Cortex of kidney (tissue), 1 donor: ENCODE measurements at places on chromosomes 1 and 21.

- DNase-seq: no peak
Measured at GRCh38 chr1:231761747-231762541, 135.4 kb downstream of the DISC1 start.

DNA sequence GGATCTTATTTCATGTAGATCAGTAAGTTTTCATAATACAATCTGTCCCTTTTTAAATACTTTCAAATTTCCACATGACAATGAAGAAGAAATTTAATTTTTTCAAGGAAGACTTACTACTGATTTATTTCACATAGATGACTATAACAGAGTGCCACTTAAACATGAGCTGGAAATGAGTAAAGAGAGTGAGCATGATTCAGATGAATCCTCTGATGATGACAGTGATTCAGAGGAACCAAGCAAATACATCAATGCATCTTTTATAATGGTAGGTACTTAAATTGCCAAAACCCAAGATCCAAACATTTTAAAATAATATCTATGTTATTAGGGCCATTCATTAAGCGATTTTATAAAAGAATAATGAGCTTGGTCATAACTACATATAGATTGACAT is 110.4 kb downstream of the PTPRC start:
- no peak for DNase-seq

GRCh38 chr1:93604411-93604810 is 77.2 kb downstream of the BCAR3 start:
- DNase-seq: no peak

DNA sequence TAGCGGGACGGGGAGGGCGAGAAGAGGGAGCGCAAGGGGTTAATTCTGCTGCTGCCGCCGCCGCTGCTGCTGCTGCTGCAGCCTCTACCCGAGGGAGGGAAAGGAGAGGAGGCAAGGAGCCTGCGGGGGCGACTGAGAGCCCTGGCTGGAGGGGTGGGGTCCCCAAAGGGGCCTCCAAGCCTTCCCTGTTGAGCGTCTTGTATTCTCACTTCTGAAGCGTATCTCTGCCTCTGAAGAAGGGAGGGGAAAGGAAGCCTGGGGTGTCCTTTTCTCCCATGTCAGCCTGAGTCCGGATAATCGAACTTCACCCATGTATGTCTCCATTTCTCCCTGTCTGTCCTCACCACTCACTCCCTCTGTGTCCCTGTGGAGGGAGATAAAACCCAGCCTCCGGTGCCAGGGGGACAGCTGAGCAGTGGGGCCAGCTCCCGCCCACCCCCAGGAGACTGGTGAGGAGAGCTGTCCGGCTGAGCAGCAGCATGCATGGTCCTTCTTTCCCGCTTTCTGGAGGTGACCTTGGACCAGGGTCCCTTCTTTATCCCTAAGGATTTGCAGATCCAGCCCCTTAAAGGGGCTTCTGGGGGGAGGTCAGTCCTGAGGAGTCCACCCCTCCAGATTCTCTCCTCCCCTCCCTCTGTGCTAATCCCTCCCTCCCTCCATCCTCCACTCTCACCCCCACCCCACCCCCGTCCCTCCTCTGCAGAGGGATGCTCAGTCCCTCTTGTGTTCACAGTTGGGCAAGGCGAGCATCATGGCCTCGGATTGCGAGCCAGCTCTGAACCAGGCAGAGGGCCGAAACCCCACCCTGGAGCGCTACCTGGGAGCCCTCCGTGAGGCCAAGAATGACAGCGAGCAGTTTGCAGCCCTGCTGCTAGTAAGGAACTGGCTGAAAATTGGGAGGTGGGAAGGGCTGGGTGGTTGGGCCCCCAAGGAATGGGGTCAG is 1.0 kb downstream of the NCDN start:
- DNase-seq: no peak

DNA sequence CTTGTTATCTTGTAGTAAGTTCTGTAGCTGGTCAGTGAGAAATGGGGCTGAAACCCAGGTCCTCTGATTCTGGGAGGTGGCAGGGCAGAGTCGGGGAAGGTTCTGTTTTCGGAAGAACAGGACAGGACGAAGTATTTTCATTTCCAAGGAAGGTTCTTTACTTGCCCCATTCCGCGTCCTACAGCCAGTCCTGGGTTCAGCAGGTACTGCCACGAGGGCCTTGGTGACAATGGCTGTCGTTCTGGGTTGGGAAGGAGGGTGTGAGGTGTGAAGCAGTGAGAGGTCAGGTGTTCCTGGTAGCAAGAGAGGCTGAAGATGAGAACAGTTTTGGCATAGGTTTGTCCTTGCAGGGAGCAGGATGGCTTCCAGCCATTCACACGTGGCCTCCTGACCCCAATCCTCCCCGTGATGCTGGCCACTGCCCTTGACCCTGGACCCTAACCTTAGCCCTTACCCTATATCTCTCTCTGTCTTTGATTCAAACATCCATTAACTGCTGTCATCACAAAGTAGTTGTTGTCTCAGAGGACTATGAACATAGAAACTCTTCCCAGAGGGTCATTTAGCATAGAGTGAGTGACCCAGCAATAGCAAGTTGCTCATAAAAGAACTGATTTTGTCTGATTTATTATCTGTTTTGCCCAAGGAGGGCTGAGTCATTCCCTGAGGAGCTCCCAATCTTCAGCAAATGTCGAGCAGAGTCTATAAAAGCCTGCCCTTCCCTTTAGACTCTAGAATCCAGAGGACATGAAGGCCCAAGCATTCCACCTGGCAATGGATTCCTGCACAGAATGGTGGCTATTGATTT is 25.0 kb downstream of the VASH2 start:
- no peak for DNase-seq

- DNase-seq: no peak
Measured at GRCh38 chr1:220921971-220922635, 42.9 kb downstream of the HLX start.

GRCh38 chr1:151187205-151187604 is 2.8 kb downstream of the VPS72 start:
- no peak for DNase-seq

DNA sequence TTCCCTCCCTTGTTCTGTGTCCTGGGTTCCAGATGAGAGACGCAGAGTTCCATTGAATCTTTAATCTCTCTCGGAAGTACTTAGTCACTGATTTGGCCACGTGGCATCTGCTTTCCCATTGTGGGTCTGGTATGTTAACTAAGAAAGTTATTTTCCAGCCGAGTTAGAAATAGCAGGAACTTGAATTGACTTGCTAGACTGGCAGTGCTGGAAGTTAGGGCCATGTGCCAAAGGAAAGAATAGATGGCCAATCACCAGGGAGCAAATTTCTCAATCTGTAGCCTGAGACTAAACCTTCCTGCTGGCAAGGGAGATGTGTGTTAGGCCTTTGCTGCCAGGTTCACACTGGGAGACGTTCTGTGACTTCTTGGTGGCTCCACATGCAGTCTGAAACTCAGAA is 24.2 kb upstream of the SLFNL1 start:
- no peak for DNase-seq

DNA sequence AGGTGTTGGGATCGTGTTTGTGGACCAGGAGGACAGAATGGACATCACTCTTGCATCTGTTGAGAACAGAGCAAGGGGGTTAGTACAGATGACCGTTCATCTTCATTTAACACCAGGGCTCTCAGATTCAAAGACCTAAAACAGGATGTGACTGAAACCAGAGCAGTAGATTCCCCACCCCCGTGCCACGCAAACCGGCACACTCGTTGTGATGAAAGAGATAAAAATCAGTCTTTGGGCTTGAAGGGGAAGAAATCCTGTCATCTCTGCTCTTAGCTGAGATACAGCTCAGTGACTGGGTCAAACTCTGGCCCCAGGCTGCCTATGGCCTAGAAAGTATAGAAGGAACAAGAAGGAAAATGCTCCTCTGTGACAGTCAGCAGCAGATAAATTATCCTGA is 146.2 kb upstream of the KRTAP19-8 start:
- no peak for DNase-seq

- no peak for DNase-seq
Measured at GRCh38 chr1:52906135-52906603, 15.4 kb downstream of the ECHDC2 start.

DNA sequence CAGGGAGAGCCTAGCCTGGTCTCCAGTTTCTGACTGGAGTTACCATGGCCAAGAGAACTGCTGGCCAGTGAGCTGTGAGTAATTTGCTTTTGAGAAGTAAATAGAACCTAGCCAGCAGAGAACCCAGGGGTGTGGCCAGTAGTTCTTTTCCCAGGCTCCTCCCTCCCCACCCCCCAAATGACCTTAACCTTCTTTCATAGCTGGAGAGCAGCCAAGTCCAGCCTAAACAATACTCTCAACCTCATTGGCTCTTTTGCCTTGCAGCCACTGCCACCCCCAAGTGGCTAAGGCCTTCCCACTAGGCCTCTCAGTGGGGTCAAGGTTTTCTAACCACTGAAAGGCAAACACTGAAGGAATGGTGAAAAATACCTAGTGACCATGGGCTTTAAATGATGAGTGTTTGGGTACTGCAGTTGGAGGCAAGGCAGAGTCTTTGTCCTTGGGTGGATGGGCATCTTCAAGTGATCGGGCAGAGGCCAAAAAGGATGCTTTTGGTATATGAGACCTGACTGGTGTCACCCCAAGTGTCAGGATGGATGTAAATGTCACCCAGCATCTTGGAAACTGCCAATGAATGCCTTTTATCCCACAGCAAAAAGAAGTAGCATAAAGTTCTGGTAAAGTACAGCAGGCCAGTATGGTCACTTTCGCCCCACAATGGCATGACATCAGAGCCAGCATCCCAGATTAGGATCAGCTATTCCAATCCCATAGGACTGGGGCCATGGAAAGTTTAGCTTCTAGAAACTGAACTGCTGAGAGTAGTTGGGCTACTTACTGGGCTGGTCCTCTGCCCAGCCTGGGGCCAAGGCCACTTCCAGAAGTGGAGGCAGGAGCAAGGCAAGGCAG is 3.5 kb upstream of the PIGV start:
- DNase-seq: no peak

- no peak for DNase-seq
Measured at GRCh38 chr1:104746994-104747393, 997.3 kb downstream of the AMY1C start.

DNA sequence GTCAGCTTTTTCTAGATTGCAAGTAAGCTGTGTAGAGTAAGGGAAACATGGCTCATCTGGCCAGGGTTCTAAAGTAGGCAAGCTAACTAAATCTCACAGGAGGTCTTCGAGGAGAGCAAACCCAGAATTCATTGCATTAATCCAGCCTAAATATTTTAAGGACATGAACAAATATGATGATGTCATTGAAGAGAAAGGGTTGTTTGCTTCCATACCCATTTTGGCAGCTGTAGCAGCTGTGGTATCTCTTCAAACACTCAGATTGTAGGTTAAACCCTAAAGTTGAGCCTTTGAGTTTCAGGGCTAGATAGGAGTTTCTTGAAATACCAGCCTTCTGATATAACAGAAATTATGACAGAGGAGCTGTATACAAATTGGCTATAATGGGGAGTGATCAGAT is 200.5 kb upstream of the C1orf105 start:
- DNase-seq: no peak
